ENCODE measurements at places on chromosomes 5 and 9.

- DNase-seq: peak; percentile 52
These were observed 27.2 kb downstream of the MAML1 start for GRCh38 chr5:179759581-179760551.

- no peak for DNase-seq
These were observed 61.5 kb downstream of the FXN start for GRCh38 chr9:69097064-69097463.

GRCh38 chr5:132673488-132673887, 301 bp upstream of the IL4 start:
- no peak for DNase-seq

- no peak for DNase-seq
These were observed 176.1 kb upstream of the NREP start for GRCh38 chr5:111933086-111933485.

DNA sequence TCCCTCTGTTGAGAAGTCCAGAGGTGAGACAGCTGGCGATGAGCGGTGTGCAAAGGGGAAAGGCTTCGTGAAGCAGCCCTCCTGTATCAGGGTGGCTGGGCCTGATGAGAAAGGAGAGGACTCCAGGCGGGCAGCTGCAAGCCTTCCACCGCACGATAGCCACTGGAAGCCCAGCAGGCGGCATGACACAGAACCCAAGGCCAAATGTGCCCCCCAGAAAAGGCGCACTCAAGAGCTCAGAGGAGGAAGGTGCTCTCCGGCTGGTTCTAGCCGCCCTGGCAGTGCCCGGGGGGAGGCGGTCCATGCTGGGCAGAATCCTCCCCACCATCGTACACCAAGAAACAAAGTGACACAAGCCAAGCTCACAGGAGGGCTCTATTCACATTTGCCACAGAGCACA, 60.3 kb downstream of the TEX10 start:
- no peak for DNase-seq

- DNase-seq: no peak
These were observed 623 bp upstream of the TRIM36 start for GRCh38 chr5:115170134-115170928.

DNA sequence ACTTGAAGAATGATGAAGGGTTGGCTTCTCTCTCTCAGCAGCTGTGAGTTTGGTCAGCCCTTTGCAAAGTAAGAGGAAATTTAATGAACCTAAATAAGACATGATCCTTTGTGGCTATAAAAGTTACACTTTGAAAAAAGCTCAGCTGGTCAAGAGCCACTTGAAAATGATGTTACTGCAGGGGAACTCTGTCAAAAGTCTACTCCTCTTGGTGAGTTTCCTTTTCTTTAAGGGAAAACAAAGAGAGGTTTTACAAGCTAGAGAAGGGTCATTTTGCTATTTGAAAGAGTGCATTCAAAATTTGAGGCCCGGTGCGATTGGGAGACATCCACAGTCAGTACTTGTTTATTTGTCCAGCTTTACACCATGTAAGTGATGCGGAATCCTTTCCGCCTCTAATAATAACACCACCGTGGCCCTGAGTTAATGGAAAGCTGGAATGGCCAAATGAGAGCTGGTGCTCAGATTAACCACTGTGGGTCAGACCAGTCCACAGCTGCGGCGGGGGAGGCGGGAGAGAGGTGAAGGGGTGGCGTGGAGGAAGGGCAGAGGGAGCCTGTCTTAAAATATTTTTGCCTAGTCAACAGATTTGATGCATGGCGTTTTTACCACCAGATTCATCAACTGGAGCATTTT, 404.0 kb downstream of the TLE4 start:
- DNase-seq: no peak
